ENCODE measurements at places on chromosomes 5 and 9.

GRCh38 chr9:76626141-76626540, 138.1 kb upstream of the PCA3 start:
- DNase-seq: no peak

DNA sequence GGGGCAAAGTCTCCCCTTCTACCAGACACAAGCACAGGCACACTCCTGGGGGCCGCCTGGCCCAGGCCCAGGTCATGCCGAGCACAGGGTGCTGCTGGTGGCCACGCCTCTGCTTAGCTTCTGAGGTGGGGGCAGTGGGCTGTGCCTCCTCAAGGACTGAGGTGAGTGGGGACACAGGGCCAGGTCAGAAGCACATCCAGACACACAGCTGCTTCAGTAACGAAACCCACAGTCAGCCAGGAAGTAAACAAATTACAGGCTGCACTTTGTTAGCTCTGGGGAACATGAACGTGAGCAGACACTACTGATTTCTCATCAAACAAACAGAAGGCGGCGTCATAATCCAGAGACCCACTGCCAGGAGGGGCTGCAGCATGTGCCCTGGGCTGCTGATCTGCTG, 192.4 kb downstream of the HSPA4 start:
- DNase-seq: peak; percentile 28

DNA sequence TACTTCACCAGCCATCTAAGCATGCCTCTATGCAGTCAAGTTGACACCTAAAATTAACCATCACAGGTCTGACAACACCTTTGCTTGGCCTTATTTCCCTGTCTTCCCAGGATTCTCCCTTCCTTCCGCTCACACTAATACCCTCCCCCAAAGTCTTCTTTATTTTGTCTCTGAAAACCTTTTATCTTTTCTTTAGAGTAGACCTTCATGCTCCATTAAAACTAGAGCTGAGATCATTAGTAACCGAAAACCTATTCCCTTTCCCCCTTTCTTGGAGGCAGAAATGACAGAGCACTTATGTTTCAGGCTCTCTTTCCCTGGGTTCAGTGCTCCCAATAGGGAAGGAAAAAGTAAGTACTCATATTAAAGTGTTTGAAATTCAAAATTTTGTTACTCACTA, 423.8 kb downstream of the YTHDC2 start:
- DNase-seq: no peak

- no peak for DNase-seq
Measured at GRCh38 chr5:39352951-39353350, 11.3 kb downstream of the C9 start.

GRCh38 chr5:1315018-1315708, 20.3 kb upstream of the TERT start:
- no peak for DNase-seq

GRCh38 chr9:112130347-112130746, 44.8 kb downstream of the SUSD1 start:
- no peak for DNase-seq

GRCh38 chr5:50822761-50823160, 156.3 kb downstream of the PARP8 start:
- no peak for DNase-seq

DNA sequence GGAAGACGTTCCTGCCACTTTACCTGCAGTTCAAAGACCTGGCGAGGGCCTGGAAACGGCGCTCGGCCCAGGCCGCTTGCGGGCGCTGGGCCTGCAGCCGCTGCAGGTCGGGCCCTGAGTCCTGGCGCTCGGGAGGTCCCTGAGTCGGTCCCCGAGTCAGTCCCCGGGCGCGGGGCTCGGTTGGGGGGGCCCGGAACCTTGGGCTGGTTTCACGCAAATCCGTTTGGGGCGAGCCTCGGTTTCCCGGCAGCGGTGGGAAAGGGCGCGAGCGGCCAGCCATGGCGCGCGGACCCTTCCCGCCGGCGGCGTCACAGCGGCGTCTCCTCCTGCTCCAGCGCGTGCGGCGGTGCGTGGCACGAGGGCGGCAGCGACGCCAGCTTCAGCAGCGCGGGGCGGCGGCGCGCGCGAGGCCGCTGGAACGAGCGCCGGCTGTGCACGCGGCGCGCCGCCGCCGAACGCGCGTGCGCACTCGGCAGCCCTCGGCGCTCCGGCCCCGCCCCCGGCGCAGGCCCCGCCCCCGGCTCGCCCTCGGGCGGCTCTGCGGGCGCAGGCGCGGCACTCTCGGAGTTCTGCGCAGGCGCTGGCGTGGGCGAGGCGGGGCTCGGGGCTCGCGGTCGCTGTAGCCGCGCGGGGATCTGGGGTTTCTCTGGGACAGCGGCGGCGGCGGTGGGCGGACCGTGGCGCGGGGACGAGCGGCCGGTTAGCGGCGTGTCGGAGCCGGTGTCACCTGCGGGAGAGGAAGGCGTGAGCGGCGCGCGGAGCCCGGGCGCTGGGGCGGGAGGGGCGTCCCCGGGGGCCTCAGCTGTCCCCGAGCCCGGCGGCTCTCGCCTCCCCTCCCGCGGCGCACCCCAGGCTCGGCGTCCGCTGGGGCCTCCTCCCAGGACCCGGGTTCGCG, 29.9 kb downstream of the EXOC3 start:
- peak; percentile 80 for DNase-seq

- no peak for DNase-seq
Measured at GRCh38 chr9:114899995-114900394, 30.4 kb downstream of the TNFSF8 start.

GRCh38 chr5:54873691-54874090, 111.7 kb downstream of the ESM1 start:
- no peak for DNase-seq

DNA sequence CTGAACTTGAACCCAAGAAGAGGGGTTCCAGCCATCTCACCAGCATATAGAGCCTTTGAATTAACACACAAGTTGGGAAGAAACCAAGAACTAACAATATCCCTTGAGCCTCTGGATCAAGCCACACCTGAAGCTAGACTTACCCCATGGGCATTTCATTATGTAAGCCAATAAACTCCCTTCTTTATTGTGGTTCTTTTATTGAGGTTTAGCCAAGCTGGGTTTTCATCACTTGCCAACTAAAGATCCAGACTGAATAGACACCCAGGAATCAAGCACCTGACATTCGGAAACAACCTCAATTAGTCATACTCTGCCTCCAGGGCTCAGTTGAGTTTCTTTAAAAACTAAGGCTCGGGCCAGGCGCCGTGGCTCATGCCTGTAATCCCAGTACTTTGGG, 226.7 kb downstream of the AGTPBP1 start:
- DNase-seq: peak; percentile 36

- DNase-seq: no peak
Measured at GRCh38 chr5:154800582-154800981, 45.4 kb downstream of the LARP1 start.

- no peak for DNase-seq
Measured at GRCh38 chr9:36276781-36277181, 18.5 kb upstream of the GNE start.

DNA sequence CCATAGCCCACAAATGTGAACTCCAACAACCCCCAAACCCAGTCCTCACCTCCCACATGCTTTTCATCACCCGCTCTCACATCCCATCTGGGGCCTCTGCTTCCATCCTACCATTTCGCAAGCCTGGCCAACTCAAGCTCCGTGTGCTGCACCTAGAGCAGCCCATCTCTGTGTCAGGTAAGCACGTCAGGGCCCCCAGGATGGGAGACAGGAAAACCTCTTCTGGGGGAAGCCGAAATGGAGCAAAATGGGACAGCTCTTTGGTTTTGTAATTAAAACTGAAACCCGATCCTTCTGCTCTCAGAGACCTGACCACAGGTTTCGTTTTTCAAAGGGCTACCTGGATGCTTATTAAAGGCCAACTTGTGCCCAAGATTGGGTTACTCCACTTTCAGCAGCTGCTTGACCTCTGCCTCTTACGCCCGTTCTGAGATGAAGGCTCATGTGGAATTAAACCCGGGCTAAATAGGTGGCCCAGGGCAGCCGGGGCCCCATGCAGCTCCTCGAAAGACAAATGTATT, 287.7 kb downstream of the SLIT3 start:
- no peak for DNase-seq

GRCh38 chr5:491119-491855, 33.0 kb downstream of the SLC9A3 start:
- DNase-seq: no peak

- no peak for DNase-seq
Measured at GRCh38 chr5:23071682-23072081, 218.5 kb upstream of the CDH12 start.

- DNase-seq: peak; percentile 71
Measured at GRCh38 chr5:74648835-74649293, 8.3 kb upstream of the ENC1 start.

DNA sequence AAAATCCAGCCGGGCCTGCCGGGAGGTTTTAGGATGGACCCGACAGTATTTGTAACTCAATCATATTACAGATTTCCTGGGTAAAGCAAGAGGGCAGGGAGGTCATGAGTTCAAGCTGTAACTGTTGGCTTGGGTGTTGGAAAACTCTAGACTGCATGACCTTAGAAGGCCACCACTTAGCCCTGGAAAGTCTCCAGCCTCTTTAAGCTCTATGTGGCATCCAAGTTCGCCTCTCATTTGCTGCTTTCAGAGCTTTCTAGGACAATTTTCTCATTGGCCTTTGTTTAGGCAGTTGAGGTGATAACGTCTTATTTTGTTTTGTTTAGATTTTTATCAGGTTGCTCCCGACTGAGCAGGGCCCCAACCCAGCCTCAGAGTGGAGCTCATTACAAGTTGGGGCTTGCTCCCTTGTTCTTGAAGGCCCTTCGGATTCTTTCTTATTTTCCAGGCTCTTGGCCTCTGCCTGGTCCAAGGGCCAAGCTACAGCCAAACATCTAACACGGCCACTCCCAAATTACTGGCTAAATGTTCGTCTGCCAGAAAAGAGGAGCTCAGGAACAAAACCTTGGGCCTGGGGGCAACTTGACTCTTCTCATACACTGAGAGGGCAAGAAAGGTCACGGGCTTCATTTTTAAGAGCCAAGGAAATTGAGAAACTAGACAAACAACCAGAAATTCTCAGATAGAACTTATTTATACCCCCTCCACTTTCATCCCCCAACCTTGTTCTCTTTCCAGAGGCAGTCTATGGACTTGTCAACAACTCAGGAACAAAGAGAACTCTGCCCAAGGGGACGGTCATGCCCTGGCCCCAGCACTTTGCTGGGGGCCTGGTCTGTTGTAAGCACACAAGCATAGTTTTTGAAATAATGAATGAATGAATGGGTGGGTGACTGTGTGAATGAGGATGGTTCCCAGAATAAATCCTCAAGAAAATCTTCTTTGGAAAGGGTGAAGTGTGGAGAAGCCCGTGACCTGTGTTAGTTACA, 526.9 kb downstream of the BNC2 start:
- no peak for DNase-seq

- DNase-seq: no peak
Measured at GRCh38 chr9:136643596-136644342, 18.9 kb upstream of the EGFL7 start.

DNA sequence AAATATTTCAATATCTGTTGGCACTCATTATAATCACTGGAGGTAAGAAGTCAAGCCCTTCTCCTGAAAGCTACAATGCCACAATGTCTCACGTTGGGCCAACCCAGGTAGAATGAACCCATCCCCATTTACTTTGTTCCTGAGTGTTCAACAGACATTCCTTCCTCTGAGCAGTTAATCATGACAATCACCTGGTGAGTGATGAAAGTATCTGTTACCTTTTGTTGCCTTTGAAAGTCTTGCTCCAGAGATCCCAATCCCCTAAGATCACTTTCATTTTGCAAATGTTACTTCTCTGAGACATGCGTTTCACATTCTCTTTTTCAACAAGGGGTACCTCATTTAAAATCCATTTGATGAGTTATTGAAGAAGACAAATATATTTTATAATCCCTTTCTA, 49.3 kb upstream of the MSX2 start:
- no peak for DNase-seq

DNA sequence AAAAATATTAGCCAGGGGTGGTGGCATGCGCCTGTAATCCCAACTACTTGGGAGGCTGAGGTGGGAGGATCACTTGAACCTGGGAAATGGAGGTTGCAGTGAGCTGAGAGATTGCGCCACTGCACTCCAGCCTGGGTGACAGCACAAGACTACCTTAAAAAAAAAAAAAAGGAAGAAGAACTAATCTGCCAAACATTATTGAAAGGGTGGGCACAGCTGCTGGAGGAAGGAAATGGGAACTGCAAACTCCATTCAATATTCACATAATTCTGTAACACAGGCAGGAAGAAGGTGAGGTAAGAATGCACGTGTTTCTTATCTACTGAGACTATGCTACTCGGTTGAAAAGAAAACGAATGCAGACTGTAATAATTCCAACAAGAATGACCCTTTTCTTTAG, 121.1 kb upstream of the GNA14 start:
- DNase-seq: no peak

DNA sequence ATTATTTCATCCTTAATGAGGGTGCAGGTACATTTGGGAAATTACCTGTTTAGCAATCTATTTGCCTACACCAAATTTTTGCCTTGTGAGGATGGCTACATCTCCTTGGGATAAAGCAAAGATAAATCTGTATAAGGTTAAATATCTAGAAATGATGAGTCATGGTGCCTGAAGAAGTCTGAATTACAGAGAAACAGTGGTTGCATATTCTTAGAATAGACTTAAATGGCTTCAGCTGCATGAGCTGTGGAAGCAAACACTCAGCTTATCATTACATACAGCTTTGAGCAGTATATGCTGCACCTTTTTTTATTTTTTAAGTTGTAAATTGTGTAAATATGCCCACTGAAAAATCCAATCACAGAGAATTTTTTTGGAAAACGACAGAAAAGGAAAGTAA, 153.5 kb downstream of the RAPGEF6 start:
- DNase-seq: no peak

- DNase-seq: no peak
Measured at GRCh38 chr5:73067213-73067612, 53.2 kb upstream of the TMEM171 start.

DNA sequence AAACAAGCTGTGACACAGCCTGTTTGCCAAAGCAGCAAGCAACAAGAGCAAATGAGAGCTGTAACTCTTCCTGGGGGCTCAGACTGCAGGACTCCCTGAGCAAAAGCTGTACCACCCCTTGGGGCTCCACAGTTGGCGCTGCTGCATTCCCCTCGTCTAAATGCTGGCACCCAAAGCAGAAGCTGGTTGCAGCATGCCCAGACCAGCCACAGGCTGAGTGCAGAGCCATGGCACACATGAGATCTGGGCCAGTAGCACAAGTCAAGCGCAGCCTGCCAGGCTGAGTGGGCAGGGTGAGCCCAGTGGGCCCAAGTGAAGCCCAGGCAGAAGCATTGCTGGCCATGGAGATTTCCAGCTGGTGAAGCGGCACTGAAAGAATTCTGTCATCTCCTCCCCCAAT, 157.3 kb upstream of the GRAMD2B start:
- DNase-seq: no peak

GRCh38 chr9:121260457-121261106, 7.4 kb upstream of the GSN start:
- no peak for DNase-seq

- DNase-seq: no peak
Measured at GRCh38 chr5:149559706-149560105, 8.5 kb upstream of the CSNK1A1 start.
